ENCODE measurements at places on chromosomes 5 and 9.
A peak's percentile ranks its signal among the peaks of the same experiment; 100 is the strongest.

DNA sequence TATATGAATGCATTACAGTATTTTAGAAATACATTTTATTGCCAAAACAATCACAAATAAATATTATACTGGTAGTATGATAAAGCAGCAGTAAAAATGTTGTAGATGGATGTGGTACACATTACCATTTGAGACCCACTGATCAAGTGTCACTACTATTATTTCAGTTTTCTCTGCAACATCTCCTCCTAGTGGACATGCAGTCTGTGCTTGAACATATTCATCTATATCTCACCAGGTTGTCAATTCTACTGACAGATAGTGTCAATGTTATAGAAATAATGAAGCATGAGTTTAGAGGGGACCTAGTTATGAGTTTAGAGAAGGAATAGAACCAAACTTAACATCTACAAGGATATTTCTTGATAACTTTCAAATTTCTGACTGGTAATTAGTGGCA, 39.2 kb upstream of the ELOVL7 start:
- peak; percentile 25 for DNase-seq

DNA sequence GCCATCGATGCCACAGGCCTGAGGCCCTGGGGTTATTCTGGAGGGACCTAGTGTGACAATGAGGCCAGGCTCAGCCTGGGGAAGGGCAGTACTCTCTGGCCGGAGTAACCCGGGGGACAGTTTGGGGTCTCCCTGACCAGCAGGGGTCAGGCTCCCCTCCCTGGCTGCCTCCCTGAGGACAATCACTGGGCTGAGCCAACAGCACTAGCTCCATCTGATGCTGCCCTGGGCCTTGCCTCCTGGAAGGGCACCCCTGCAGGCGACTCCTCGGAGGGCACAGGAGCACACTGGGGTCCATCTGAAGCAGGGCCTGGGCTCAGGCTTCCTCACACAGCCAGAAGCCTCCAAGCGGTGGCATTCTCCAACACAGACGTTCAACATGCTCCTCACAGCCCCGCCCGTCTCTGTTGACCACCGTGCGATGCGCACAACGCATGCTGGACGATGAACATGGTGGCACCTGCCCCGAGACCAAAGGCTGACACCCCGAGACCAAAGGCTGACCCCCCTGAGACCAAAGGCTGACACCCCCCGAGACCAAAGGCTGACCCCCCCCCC, 68.3 kb downstream of the ADAMTS2 start:
- DNase-seq: no peak

DNA sequence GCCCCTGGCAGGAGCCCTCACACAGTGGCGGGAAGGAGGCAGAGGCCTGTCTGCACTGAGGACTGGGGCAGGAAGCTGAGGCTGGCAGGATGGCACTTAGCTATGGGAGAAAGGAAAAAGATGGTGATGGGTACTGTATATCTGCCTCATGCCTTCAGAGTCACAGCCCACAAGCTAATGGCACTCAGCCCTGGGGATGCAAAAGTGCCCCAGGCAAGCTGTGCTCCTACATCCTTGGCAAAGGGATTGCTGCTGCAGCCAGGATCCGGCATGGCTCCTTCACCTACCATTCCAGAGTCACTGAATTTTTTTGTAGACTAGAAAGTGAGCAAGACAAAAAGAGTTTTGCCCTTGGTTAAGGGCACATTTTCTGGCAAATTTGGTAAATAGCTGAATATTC, 8.7 kb downstream of the ACSL6 start:
- DNase-seq: no peak

DNA sequence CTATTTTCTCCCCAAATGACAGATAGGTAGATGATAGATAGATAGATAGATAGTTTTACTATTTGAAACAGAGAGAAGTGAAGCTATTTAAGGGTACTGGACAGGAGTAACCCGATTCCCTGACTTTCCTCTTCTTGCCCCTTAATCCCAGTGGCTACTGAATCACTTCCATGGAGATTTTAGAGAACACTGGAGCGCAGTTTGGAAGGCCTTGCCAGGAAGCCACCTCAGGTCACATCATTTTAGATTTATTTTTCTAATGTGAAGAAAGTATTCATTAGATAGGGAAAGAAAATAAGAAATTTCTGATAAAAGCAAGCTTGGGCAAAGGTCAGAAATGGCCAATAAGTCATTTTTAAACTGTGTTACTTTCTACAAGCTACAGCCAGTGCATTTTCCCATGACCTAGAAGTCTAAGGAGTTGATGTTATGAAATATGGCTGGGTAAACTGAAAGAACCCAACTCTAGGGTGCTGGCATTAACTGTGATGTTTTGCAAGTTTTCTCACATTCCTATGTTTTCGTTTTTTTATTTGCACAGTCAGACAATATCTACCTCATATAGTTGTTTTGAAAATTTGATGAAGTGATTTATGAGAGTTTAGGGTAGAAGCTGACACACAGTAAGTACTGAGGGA, 544.7 kb upstream of the PTGER4 start:
- no peak for DNase-seq

DNA sequence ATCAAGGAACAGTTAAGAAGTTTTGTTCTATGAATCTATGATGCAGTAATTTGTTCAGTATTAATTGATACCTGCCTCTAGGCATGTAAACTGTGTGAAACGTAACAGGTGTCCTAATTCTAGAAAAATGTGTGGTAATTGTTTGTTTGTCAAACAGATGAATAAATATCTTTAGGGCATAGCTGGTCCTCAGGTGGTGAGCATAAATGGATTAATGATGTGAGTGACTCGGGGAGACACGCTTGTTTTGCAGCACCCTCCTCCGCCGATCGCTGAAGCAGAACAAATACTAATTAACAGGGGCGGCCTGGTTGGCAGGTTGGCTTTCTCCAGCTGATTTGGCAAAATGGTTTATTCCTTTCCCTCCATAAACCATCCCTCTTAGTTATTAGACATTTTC, 88.8 kb downstream of the TLE4 start:
- no peak for DNase-seq

DNA sequence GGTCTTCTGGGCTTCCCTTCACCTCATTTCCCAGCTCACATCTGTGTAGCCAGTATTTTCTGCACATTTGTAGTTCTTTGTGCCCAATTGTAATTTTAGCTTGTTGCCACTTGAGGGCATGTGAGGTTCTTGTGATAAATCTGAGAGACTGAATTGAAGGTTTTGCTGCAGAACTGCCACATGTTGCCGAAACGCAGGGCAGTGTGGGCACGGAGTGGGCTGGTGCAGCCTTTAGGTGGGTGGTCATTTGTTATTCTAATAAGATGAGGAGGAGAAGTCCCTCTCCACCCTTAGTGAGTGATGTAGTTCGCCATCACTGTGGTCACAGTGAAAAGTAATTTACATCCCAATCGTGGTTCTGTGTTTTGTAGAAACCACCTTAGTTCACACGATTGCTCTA, 21.2 kb downstream of the OTULIN start:
- peak; percentile 72 for DNase-seq

- DNase-seq: no peak
These were observed 20.3 kb downstream of the ZDHHC11B start for GRCh38 chr5:763998-764781.

GRCh38 chr9:129880654-129881546, 45.6 kb downstream of the USP20 start:
- DNase-seq: no peak

- DNase-seq: no peak
These were observed 1146.9 kb upstream of the DMAC1 start for GRCh38 chr9:8946461-8946860.

DNA sequence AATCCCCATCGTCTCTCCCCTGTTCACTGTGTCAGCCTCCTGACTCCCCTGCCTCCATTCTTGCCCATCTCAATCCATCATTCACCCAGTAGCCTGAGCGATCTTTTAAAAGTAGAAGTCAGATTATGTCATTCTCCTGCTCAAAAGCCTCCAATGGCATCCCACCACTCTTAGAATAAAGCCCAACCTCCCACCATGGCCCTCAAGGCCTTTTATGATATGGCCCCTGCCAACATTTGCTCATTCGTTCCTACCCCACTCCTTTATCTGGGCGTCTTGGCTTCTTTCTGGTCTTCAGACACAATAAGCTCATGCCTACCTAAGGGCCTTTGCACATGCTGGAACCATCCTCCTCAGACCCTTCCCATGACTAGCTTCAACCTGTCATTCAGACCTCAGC, 35.5 kb upstream of the KCNMB1 start:
- DNase-seq: no peak

DNA sequence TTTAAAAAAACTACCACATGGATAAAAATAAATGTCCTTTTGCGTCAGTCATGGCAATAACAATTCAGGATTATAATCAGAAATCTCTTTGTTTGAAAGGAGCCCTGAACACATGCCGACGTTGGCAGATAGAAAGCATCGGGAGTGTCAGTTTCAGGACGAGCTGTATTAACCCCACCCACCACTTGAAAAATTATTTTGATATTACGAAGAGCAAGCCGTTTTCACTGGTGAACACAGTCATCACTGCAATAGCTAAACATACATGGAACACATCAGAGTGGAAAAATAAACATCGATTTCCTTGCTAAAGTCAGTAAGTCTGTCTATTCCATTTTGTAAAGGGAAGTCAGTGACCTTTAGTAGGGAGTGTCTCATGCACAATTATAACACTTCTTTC, 266.4 kb upstream of the FBXL7 start:
- DNase-seq: no peak

DNA sequence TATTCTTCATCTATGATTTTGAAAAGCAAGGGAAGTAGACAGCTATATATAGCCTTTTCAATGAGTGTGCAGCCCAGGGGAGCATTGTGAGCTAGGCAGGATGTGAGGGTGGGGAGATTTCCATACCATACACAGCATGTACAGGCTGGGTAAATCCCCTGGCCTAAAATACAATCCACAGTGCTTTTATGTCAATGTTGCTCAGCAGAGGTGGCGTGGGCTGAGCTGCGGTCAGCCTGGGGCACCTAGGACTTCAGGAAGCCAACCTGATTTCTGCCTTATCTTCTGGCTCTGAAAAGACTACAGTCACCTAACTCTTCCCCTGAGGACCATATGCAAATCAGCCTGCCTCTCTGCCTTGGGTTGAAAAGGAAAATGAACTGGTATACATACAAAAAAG, 6.3 kb upstream of the GARIN3 start:
- DNase-seq: no peak

GRCh38 chr9:133139246-133140173, 18.5 kb upstream of the RALGDS start:
- DNase-seq: no peak

- DNase-seq: peak; percentile 17
These were observed 117.9 kb downstream of the ANXA1 start for GRCh38 chr9:73269430-73270101.

DNA sequence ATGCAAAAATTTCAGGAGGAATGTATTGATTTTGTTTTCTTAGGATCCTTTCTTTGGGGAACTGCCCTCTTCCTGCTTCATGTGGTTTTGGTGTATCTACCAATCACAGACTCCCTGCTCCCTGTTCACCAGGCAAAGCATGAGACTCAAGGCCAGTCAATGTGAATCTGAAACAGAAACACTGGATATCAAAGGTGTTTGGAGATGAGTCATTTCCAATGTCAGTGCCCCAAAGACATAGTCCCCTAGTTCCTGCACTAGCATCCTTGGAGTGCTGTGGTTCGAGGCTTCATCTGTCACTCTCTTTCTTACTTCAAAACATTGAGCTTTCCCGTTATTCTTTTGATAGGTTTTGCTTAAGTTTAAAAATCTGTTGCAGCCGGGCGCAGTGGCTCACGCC, 8.1 kb downstream of the PPP3R2 start:
- DNase-seq: no peak

DNA sequence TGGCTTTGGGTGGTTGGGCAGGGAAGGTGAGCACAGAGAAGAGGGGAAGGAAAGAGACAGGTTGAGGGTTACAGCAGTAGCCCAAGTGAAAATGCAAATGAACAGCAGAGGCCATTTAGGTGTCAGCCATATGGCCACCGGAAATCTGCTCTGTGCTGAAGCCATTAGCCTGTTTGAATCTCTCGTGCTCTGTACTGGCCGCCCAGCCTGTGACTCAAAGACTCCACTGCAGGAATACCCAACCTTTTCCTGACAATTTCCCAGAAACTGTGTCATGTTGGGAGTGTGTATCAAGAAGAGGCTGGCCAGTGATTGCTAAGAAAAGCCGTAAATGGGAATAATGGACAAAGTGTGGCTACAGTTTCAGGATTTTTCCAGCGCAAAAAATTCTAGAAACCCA, 35.9 kb upstream of the RAI14 start:
- peak; percentile 92 for DNase-seq

DNA sequence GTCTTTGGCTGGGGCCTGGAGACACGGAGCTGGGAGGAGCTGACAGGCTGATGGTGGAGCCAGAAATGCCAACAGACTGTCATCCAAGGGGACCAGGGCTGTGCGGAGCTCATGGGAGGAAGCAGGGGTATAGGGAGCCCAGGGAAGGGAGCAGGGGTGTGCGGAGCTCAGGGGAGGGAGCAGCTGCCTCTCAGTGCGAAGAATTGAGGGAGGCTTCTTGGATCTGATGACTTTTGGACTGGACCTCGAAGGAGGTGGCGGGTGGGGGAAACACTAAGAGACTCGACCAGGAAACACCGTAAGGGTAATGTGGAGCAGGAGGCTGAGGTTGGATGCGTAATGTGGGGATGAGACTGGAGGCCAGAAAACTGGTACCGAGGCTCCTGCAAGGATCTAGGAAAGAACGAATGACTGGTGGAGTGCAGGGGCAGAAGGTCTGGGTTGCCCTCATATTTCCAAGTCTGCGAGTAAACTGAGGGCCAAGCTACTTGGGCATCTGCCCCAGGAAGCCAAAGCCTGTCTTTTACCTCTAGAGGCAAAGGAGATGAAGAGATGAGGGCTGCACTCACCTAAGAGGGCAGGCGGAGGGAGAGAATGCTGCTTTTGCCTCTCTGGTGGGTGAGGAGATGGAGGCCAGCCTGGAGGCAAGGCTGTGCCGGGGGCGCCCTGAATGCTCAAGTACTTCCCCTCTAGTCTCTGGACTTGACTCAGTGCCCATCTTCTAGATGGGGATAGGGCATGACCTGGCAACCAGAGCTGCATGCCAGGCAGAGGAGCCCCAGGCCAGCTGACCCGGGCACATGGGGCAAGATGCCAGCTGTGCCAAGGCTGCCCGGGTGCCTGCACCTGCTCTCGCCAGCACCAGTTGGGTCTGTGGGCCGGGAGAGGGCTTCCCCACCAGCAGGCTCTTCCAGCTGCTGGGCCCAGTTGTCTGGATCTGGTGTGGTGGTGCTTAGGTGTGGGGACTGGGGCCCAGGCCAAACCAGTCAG, 2.3 kb downstream of the PTGS1 start:
- DNase-seq: no peak

- DNase-seq: no peak
These were observed 7.8 kb downstream of the MED10 start for GRCh38 chr5:6370580-6370979.

- DNase-seq: no peak
These were observed 31.6 kb downstream of the C9orf40 start for GRCh38 chr9:74920944-74921626.

GRCh38 chr5:2148312-2149194, 265.8 kb upstream of the IRX4 start:
- DNase-seq: no peak

DNA sequence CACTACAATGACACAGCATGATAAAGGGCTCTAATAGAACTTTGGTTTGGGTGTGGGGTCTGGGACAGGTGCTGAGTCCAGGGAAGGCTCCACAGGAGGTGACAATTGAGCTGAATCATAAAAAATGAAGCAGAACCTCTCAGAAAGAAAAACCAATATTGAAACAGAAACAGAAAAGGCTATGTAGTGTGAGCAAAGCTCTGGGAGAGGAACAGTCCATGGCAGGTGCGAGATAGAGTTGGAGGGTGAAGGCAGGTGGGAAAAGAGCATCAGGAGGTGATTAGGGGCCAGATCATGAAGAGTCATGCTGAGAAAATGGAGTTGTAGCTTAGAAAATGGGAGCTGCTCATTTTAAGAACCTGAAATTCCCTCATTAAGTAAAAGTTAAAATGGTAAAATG, 164.9 kb downstream of the KCTD16 start:
- no peak for DNase-seq
